ENCODE measurements at places on chromosomes 11 and 22.

- DNase-seq = no peak
Observed at GRCh38 chr11:110340436-110340835, 44.0 kb upstream of the RDX start.

DNA sequence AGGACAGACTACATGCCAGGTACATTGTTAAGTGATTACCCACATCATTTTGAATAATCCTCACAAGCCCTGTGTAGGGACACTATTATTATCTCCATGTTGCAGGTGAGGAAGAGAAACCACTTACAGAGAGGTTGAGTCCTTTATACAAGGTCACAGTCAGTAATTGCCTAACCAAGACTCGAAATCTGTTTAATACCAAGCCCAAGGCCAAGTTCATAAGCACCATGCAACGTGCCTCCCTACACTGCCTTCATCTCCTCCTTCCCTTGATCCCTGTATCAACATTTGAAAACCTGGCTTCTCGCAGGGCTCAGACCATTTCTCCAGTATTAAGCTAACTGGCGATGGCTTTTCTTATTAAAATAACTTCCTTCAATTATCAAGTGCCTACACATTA lies 41.7 kb upstream of the SEZ6L start:
- DNase-seq = no peak

DNA sequence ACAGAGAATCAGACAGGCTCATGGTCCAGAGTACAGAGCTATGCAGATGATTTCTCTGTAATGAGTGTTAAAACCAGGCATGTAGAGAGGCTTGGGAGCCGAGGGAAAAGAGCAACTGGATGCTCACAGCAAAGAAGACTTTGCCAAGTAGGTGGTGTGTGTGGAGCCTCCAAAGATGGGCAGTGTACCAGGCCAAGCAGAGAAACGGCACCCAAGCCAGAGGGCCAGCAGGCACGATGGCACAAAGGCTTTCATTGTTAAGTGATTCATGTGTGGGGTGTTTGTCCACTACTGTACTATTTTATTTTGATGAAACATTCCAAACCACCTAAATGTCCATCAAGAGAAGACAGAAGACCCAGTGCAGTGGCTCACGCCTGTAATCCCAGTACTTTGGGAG lies 11.1 kb downstream of the RANGAP1 start:
- no peak for DNase-seq

- no peak for DNase-seq
Observed at GRCh38 chr11:69013009-69013951, at the start of gene MRGPRF. TSS of gene MRGPRF (minus strand) at chr11:69013246. CDS start at chr11:69009901, 3,345 bp downstream.

DNA sequence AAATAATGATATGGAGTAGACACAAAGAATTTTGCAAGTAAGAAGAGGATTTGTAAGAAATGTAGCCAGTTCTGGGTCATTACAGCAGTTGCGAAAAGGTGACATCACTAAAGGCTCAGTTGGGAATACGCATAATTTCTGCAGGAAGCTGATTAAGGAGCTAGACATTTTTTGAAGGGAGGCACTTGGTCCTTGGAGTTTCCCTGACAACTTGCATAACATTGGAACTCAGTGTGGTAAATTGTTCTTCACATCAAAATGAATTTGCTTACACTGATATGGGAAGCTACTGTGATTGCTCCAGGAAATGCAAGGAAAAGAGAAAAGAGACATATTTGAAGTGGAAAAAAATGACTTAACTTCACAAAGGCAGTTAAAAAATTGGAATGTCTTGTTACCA lies 626.1 kb downstream of the NELL1 start:
- no peak for DNase-seq

DNA sequence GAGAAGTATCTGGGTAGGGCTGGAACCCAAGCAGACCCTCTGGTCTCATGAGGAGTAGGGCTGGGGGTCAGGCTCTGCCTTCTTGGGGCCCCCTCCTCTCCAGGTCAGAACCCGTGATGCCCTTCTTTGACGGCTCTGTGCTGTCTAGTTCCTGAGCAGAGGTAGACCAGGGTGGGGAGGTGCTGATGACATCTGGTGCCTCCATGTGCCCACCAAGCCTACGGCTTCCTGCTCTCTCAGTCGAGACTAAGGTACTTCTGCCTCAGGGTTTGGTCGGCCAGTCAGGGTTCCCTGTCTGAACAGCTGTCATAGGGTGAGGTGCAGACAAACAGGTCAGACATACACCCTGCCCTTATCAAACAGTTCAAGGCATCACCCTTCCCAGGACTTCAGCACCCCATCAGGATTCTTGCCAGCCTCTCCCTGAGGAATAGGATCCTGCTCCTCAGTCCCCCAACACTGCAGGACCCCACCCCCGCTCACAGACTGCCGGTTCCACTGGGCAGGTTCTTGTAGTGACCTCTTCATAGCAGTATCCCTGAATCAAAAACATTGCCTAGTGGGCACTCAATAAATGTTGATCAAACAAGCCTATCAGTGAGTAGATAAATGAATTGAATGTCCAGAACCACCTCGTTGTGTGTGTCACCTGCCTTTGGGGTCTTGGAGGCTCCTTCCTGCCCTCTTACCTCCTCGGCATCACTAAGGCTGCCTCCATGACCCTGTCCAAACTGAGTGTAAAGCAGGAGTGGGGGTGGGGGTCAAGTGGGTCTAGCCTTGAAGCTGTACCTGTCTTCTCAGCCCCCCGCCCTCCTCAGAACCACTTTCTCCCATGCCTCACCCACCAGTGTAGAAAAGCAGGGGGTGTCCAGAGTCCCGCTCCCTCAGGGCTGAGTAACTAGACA lies 158.2 kb downstream of the BUD13 start:
- DNase-seq = no peak

DNA sequence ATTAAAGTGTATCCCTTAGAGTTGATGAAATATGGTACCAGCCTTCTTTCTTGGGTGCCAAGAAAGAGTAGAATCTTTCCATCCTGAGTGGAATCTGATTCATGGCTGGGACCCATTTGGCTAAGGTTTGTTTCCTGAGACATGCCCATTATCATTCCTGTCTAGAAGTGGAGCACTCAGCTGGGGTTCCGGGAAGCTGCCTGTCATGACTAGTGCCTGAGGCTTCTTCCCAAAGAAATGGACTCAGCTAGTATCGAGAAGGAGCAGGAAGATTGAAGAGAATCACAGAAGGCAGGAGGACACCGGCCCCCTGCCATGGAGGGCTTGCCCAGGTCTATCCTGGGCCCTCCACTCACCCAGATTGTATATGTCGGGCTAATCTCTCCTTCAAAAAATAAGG lies 57.6 kb downstream of the KREMEN1 start:
- no peak for DNase-seq

All from SW480 (cell line).